AG08396 (cell line): ENCODE measurements at places on chromosomes 11 and 22.

DNA sequence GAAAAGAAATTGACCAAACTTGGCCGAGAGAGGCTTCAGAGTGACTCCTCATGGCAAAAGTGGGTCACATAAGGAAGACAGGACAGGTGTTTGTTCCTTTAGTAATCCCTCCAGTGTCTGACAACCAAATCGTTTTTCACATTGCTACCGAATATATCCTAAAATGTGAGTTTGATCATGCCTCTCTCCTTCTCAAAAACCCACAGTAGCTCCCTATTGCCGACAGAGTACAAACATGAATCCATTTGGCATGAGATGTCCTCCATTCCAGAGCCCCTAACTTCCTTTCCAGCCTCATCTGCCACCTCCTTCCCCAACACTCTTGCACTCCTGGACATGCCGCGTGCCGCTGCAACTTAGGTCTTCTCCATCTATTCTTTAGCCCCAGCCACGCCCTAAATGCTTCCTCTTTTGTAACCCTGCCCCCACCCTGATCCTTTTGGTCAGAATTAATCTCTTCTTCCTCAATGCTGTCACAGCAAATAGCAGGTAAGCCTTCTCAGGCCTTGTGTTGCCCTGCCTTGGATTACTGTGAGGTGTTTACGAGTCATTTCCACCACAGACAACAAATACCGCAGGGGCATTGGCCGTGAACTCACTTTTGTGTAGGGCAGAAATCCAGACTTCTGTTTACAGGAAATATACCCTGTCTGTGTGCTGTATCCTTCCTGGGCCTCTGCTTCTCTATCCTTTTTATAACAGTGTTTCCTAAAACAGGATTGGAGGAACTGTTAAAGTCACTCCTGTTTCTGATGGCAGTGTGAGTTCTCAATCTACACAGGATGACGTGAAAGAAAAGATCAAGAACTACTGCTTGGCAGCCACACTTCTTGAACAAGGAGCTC lies 66.0 kb upstream of the FTH1 start:
- no peak for DNase-seq

- DNase-seq, result no peak
Observed at GRCh38 chr11:32184723-32185376, 94.0 kb downstream of the RCN1 start.

GRCh38 chr22:47929073-47929472 lies 1166.6 kb downstream of the TBC1D22A start:
- no peak for DNase-seq

GRCh38 chr22:42116848-42117424 lies 13.7 kb downstream of the CYP2D6 start:
- DNase-seq, result no peak

DNA sequence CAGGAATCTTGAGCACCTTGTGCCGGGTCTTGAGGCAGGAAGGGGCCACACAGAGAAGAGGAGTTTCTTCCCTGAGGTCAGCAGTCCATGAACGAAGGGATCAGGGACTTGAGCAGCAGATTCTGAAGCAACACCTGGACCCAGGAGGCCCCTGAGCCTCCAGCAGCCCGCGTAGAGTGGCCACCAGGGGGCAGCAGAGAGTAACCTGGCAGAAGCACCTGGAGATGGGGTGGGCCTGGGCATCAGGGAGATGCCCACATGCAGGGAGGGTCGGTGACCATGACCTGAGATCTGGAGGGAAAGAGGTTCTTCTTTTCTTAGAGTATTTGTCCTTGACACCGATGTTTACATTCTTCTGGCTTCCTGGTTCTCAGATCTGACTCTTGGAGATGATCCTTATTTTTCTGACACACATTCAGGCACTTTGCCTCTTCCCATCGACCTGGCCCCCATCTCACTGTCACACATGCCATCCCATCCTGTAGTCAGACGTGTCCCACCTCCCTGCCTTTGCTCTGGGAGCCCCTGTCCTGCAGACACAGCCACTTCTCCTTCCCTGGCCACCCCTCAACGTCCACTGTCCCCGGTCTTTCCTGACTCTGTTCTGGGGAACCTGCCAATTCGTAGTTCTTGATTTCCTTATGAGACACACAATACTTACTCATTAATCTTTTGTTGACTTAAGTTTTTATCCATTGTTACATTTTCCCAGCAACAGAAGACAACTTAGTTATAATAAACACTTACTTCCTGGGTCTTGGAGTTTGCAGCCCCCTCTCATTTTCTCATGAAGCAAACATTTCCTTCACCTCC lies 66.5 kb downstream of the GGTLC2 start:
- peak; percentile 51 for DNase-seq
